ENCODE measurements at places on chromosomes 1 and 21.

GRCh38 chr1:110440877-110441276, 10.1 kb upstream of the PROK1 start:
- no peak for DNase-seq

DNA sequence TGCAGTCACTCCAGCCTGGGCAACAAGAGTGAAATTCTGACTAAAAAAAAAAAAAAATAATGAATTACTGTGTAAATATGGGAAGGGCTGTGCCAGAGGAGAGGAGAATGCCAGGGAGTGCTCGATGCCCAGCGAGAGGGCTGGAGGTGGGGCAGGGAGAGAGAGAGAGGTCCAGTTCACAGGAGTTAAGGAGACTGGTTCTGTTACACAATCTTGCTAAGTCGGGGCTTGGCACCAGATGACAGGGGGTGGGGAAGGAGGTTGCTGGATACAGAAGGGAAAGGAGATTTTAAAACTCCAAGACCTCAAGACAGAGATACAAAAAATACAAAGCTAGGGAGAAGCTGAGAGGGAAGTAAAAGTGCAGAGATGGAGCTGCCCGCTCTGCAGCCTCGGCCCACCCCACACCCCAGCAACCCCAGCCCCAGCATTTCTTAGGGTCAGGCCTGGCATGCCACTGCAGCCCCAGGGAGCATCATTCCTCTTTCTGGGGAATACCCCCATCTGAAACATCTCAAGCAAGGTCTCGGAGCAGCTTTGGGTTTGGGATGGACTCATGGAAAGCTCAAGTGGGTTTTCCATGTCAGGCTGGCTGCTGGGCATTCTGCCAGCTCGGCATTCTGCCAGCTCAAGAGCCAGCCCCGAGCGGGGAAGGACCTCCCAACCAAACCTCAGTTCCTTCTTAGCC, 991 bp downstream of the SELENBP1 start:
- no peak for DNase-seq

GRCh38 chr1:197632651-197633050, 142.6 kb downstream of the DENND1B start:
- no peak for DNase-seq

- DNase-seq: no peak
Measured at GRCh38 chr1:24007079-24007478, 27.0 kb upstream of the SRSF10 start.

- DNase-seq: no peak
Measured at GRCh38 chr1:188668083-188668482, 1809.6 kb downstream of the BRINP3 start.
